Stimulated activated CD8-positive, alpha-beta memory T cell treated with anti-CD3 and anti-CD28 coated beads, Interleukin-15, amount 100 ng/mL, for 24 hours (primary cell): ENCODE measurements at places on chromosomes 5 and 9.

DNA sequence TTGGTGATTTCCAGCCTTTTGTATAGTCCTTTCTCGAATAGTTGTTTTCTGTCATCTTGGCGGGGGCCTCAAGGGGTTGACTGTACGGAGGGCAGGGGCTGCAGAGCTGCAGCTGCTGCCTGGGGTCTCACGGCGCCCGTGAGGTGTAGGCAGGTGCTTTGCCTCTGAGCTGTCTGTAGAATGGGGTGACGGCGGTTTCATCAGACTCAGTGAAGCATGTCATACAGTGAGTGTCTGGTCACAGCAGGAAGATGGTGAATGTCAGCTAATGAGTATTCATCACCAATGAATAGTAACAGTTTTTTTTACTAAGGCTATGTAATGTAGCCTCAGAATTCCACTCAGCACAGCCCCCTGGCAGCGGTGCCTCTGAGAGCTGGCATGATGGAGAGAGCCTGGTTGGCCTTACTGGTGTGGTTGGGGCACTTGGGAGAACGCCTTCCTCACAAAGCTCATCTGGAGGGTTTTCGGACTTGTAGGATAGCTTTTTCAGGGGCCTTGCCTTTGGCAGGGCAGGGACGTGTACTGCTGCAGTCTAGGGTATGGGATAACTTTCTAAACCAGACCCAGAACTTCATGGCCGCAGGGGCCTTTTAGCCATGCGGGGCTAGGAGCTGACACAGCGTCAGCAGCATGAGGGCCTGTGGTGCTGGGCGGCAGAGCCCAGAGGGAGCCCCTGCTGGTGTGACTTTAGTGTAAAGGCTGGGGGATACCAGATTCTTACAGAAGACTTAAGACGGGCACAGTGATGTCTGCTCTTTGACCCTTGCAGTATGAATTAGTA is 15.0 kb downstream of the TENT4A start:
- DNase-seq: no peak

DNA sequence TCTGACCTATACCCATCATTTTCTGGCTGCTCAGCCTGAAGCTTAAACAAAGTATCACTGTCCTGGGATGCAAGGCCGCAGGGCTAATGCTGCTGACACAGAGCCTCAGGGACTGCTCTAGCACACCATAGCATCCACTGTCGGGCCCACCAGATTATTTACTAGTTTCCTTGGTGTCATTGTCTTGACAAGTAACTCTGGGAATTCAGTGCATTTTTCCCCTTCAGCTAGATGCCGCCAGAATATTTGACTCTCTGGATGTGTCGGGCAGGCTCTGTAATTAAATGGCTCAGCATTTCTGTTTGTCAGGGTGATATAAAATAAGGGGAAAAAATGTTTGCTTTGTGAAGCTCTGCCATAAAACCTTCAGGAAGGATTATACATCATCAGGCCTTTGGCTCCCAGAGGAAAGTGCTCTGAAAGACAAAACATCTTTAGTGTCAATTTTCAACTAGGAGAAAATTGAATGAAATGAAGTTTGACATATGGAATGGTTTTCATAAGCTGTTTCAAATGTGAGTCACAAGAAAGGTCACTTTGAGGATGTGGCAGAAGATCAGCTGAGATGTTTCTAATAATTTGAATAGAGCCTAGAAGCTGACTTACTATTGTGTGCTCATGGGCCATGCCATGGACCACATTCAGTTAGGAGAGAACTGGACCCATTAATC is 350.1 kb downstream of the TMEM232 start:
- DNase-seq: no peak

GRCh38 chr5:127684726-127685467 is 18.3 kb upstream of the CCDC192 start:
- DNase-seq: no peak

- DNase-seq: no peak
These were observed 186.5 kb downstream of the ARHGEF28 start for GRCh38 chr5:73812457-73812856.

DNA sequence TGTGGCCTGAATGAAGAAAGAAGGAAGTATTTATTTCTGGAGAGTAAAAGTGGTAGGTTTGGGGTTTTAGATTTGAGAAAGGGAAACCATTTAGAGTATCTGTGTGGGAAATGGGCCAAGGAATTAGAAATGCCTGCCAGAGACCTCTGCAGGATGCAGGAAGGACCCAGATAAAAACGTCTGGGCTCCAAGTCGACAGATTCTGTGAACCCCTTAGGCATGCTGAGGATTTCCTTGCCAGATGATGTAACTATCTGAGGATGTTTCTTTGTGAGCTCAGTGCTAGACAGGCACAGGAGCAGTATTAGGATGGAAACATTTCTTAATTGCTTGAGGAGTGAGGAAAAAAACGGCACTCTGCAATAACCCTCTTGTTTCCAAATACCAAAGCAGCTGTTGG is 251.8 kb upstream of the DMRT1 start:
- no peak for DNase-seq

GRCh38 chr5:128300181-128300580 is 216.6 kb downstream of the SLC12A2 start:
- DNase-seq: no peak

DNA sequence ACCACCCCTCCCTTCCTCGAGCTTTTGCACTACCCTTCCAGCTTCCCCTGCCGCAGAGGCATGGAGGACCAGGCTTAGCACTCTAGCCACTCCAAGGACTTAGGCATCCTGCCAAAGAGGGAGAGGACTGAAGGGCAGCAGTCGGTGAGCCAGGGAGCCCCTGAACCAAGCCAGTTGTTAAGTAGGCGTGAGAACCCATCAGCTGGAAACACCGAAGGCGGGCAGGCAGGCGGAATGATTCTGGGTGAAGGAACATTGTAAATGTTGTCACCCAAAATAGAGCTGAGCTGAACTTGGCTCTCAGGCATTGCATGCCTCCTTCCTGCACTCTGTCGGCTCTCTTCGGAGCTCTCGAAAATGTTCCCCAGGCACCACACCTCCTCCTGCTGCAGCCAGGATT is 42.8 kb downstream of the NRG2 start:
- no peak for DNase-seq

GRCh38 chr9:77679088-77679487 is 31.0 kb upstream of the GNA14 start:
- no peak for DNase-seq

DNA sequence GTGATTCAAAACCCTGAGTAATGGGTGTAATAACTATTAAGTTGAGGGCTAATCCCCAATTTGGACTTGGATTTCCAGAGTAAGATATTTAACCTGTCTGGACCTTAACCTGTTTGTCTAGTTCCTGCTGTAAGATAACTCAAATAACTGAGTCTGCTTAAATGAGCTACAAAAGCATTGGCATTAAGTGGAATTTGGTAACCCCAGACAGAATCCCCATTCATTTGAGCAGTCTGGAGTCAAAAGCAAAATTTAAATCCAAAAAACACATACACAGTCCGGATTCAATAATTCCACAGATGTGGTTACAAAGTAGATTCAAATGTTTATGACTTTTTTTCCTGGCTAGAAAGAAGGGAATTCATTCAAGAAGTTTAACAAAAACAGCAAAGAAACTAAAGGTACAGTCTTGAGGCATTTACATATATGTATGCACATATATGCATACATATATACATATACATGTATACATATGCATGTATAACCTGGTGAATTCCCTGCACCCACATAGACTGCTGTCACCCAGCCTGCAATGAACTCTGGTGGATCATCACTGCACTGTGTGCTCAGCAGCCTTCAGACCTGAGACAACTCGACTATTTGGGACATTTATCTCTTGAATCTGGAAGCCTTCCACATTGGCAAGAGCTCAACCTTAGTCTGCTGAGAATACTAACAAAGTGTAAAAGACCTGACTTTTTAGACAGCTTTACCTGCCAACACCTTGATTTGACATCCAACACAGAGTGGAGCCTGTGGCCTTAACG is 205.4 kb downstream of the LURAP1L start:
- no peak for DNase-seq

- no peak for DNase-seq
These were observed 10.5 kb downstream of the SUSD3 start for GRCh38 chr9:93068956-93069355.

DNA sequence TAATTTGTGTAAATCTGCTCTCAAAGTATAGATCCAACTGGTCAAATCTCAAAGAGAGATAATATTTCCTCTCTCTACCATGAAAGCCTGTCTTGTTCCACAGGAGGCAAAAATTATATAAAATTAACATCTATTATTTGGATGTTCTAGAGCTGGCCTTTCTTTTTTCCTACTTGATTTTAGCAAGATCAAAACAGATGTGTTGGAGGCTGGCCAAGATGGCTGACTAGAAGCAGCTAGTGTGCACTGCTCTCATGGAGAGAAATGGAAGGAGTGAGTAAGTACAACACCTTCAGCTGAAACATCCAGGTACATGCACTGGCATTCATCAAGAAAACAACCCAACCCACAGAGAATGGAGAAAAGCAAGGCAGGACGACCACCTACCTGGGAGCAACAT is 298.6 kb upstream of the SLC24A2 start:
- no peak for DNase-seq

GRCh38 chr9:110579034-110579861 is at the start of gene SVEP1:
SVEP1 (minus strand) TSS chr9:110579741; CDS start chr9:110579543, 198 bp downstream.
- DNase-seq: no peak

GRCh38 chr9:99405359-99405758 is 183.3 kb downstream of the SEC61B start:
- DNase-seq: no peak

GRCh38 chr5:55470282-55470681 is 64.5 kb downstream of the PLPP1 start:
- DNase-seq: no peak

GRCh38 chr5:95557841-95558240 is 2.9 kb downstream of the ARSK start:
- DNase-seq: no peak

- DNase-seq: no peak
These were observed 70.6 kb upstream of the S1PR3 start for GRCh38 chr9:88920645-88921044.

DNA sequence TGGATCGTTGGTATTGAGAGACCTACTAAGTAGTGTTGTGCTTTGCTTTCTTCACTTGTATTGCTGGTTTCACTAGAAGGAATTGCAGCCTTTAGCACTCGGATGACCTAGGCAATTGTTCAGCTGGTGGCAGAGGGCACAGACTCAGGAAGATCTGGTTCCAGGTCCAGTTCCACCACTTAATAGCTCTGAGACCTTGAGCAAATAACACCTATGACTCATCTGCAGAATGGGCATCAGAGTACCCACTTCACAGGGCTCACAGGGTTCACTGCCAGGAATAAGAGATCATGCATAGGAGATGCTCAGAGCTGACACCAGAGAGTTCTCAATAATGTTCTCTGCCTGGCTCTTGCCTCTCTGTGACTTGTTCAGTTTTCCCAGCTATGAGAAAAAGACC is 133.6 kb downstream of the SIL1 start:
- no peak for DNase-seq

DNA sequence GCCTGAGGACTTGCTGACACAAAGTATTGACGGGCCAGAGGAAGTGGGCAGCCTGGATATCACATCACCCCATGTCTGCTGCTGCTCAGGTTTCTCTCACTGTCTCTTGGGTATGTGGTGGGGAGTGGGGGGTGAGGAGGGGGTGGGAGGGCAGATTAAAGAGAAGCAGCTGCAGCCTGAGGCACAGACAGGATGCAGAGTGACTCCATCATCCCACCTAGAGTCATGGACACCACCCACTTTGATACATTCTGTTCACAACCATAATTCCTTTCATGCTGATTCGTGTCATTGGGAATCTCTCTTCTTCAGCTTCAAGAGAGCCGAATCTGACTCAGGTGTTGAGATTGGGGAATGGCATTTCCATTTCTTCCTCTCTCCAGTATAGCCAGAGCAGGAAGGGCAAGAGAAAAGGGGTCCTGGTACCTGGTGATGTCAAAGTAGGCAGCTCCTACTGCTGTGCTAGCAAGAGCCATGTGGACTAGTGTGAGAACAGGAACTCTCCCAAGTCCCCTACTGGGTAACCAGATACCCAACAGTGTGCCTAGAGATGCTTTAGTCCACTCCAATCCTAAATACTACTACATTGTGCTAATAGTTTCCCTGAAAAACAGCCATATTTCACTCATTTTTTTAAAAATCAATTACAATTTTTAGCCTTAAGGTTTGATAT is 22.4 kb downstream of the GRAMD2B start:
- DNase-seq: no peak

GRCh38 chr5:168030912-168031311 is 260.5 kb upstream of the WWC1 start:
- no peak for DNase-seq

DNA sequence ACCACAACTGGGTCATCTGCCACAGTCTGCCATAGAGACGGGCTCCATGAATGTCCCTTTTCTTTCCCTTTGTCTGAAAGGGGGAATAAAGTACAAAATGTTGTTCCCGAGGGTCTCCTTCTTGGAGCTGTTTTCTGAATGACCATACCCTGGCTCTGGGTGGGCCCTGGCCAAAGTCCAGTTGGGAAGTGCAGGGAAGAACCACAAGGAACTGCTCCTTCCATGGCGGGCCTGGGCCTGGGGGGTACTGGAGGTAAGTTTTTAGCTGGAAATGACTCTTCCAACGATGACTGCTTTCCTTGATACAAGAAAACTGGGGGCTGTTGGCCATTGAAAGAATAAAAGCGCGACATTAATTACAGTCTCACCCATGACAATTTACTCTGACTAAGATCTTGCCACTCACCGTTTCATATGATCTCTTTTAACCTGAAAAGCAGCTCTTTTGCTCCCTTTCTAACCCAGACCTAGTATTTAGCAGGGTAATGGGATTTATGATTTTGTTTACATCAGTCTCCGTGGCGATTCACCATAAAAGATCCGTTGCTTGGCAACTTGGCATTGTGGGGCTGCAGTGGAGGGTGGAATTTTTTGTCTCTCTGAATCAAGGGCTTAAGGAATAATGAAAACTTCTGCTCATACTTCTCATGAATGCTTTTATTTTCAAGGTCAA is 89.2 kb upstream of the PTCH1 start:
- DNase-seq: no peak

DNA sequence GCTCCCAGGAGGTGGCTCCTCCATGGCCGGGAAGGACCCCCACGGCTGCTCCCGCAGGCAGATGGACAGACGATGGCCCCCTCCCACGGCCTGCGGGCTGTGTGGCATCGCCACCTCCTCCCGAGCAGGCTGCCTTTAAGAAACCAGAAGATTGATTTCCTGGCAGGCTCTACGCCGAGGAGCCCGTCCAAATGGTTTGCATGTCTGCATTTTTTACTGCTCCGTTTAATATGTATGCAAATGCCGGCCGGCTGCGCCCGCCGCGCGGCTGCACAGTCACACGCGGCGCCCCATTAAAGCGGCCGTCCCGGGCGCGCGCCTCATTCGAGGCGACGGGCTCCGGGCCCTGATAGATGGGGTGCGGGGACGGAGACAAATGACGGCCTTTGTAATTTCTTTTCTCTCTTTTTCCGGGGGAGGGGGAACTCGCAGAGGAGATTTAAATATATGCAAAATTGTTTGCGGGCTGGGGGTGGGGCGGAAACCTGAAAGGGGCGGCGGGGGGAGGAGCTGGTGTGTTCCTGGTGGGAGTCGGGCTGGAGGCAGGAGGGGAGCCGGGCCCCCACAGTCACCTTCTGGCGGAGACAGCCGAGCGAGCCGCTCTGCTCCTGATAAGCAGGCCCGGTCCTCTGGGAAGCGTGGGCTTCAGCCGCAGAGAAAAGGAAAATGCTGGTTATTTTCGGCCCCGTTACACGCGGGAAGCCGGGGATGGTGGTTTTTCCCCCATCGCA is 158.7 kb upstream of the IER5L start:
- DNase-seq: no peak

- DNase-seq: no peak
These were observed 11.0 kb downstream of the BSPRY start for GRCh38 chr9:113360242-113360842.
